Kasumi-1 (cell line): ENCODE measurements at places on chromosomes 7 and 10.
A peak's percentile ranks its signal among the peaks of the same experiment; 100 is the strongest.

- peak; percentile 89 for DNase-seq
Measured at GRCh38 chr10:102917314-102917961, 656 bp upstream of the CNNM2 start.

GRCh38 chr7:128713794-128714193 lies 25.4 kb upstream of the CALU start:
- no peak for DNase-seq

DNA sequence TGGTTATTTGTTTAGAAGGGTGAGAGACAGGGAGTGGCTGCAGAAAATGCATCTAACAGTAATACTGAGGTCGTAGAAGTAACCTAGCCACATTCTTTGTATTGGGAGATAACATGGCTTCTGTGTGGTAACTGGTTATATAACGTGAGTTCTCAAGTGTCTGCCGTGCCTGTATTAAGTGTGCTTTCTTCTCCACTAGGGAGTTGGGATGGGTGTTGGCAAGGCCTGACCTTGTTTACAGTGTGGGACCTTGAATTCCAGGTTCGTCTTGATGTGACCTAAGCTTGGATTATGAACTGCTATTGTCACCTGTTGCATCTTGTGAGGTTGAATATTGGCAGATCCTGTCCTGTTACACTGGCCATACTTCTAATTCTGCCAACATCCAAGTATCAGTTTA lies 145.3 kb upstream of the NAMPT start:
- DNase-seq, result no peak

DNA sequence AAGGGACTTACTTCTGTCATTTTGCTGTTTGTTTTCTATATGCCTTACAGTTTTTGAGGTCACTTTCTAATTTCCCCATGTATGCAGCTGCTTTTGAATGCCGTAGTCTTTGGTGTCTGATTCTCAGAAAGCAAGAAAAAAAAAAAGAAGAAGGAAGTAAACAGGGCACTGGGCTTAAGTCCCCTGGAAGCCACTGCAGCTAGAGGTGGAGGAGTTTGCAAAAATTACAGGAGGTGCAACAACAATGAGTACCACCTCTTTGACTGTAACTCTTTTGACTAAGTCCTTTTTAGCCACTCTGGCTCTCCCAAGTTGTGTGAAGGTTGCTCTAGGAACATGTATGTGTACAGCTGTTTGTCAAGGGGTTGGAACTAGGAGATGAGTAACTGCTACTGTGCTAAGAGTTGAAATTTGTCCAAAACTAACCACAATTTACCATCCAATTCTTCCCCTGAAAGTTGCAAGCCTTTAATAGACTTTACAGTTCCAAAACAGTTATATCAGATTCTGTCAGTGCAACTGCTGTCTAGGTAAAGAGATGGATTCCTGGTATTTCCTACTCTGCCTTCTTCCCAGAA lies 588.0 kb upstream of the LRRN3 start:
- DNase-seq, result peak; percentile 67

- DNase-seq, result no peak
Measured at GRCh38 chr7:47000561-47000960, 581.4 kb downstream of the TNS3 start.

GRCh38 chr10:75782463-75783248 lies 351.2 kb downstream of the LRMDA start:
- no peak for DNase-seq

DNA sequence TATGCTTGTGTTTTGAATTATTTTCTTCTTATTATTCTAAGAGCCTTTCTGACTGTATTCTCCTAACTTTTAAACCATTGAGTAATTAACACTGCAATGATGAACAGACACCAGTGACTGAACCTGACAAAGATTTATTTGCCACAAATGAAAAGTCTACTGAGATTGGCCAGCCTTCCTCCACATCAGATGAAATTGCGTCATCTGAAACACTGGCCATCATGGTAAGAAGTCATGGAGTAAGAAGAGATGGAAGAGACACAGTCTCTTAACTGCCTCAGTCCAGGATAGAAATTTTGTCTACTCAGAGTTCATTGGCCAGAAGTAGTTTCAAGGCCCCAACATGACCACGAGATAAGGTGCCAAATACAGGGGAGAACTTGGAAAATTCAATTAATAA lies 357.8 kb downstream of the BMPER start:
- no peak for DNase-seq

- peak; percentile 79 for DNase-seq
Measured at GRCh38 chr10:69061305-69062161, 26.4 kb upstream of the SRGN start.

DNA sequence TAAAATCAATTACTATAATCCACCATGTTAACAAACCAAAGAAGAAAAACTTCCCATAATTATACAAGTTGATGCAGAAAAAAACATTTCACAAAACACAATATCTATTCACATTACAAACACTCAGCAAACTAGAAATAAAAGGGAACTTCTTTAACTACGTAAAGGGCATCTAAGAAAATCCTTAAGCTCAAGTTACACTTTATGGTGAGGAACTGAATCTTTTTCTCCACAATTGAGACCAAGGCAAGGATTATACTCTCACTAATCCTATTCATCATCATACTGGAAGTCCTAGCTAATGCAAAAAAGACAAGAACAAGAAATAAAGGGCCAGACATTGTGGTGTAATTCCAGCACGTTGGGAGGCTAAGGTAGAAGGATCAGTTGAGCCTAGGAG lies 159.9 kb downstream of the ZNF365 start:
- DNase-seq, result no peak

- no peak for DNase-seq
Measured at GRCh38 chr10:101385866-101386658, 32.1 kb downstream of the BTRC start.

GRCh38 chr10:33553748-33554571 lies 219.5 kb upstream of the NRP1 start:
- no peak for DNase-seq

GRCh38 chr10:79943871-79944270 lies 5.0 kb downstream of the SFTPD start:
- DNase-seq, result no peak

DNA sequence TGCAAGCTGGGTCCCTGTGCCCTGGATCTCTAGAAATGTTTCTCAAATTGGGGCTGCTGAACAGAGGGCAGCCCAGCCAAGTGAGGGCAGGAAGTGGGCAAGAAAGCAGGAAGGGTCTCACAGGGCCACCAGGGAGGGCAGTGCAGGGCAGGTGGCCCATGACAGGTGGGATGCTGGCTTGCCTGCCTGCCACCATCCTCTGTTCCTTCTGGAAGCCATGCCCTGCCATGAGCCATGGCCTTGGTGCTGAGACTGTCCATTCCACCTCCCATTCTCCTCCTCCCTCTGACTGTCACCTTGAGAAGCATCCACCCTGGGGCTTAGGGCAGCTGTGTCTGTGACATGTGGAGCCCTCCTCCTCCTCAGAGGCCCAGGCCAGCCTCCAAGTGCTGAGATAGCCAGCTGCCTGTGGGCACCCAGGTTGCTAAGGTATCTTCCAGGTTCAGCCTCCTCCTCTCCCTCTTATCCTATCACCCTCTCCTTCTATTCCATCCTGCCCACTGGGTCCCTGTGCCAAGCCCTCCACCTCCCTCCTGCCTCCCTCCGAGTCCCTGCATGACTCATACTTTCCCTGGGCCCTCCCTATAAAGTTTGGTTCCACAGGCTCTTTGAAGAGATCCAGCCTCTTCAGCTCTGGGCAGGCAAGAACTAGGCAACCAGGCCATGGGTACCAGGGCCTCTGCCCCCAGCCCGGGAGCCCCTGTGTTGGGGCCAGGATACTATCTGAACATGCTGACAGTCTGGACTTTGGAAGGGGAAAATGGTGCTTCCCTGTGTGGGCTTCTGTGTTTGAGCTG lies 1.3 kb downstream of the VSIR start:
- no peak for DNase-seq

GRCh38 chr7:139641337-139641992 lies 118.0 kb downstream of the CLEC2L start:
- DNase-seq, result no peak

GRCh38 chr7:38374507-38374906 lies 101.1 kb upstream of the TARP start:
- peak; percentile 76 for DNase-seq

DNA sequence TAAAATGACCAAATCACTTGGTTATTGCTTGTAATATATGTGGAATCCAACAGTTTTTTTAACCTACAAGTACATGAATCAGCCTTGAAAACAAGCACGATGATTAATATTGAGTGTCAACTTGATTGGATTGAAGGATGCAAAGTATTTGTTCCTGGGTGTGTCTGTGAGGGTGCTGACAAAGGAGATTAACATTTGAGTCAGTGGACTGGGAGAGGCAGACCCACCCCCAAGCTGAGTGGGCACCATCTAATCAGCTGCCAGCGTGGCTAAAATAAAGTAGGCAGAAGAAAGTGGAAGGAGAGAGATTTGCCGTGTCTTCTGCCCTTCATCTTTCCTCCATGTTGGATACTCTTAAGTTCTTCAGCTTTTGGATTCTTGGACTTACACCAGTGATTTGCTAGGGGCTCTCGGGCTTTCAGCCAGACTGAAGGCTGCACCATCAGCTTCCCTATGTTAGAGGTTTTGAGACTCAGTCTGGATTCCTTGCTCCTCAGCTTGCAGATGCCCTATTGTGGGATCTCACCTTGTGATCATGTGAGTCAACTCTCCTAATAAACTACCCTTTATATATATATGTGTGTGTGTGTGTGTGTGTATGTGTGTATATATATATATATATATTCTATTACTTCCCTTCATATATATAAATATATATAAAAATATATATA lies 118.4 kb upstream of the WDR11 start:
- peak; percentile 6 for DNase-seq

DNA sequence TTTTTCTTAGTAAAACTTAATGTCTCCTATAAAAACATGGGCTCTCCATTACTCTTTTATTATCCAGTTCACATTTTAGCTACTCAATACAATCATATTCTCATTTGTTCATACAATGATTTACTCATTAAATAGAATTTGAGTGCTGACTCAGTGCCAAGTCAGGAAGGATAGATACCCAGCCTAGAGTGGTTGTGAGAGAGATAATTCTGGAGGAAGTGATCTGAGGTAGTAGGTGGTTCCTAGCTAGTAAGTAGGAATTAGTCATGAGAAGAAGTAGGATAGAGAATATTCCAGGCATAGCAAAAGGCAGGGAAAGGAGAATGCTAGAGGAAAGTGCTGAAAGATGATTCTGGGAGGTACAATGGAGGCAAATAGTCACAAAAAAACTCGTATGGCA lies 133.5 kb upstream of the MBL2 start:
- DNase-seq, result no peak

DNA sequence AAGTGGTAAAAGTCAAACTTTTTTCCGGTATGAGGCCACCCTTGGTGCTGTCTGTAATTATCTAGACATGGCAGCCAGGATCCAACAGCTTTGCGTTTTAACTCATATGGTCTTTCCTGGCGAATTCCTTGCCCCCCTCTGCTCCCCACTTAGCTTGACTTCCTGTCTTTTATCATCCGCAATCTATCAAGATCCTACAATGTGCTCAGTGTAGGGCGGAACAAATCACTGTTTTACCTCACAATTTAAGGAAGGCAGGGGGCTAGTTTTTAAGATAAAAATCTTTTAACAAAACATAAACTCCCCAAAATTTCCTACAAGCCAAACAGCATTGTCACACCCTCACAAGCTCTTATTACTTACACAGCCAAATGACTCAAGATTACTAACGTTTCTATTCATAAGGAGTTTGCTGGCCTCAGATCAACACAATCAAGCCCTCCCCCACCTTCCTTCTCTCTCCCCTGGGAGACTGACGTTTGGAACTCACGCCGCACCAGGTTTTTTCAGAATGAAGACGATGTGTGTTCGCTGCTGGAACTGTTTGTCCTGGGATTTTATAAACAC lies 1.3 kb upstream of the CDK14 start:
- no peak for DNase-seq

DNA sequence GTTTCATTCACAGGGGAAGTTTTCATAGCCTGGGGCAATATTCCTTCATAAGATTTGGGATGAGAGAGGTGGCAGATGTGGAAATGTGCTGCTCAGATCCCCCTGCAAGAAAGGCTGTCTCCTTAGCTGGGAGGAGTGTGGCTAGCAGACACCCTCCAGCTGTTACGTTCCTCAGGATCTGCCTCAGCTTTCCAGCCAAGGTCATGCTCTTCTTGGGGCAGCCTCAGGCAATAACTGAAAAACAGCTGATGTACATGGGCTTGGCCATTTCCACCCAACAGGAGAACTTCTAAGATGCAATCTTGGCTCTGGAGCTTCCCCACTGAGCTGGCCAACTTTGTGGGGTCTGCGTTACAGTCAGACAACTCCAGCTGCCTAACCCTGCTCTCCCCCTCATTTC lies 51.3 kb upstream of the SEPTIN7 start:
- no peak for DNase-seq

- DNase-seq, result no peak
Measured at GRCh38 chr7:22833957-22834356, 11.3 kb upstream of the TOMM7 start.

DNA sequence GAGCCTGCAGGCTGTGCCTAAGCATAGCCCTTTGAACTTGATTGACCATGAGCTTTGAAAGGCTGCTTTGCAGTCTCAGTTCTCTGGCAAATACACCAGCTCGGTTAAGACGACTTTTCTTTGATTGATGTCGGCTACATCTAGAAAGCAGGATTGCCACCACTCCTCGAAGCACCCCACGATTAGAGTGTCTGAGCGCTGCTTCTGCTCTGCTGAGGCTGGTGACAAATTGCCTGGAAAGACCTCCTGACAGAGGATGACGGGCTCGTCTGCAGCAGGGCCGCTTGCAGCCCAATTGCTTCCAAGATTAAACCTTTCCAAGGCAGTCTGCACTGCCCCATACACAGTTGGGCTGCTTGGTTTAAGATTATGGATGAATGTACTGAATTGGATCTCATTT lies 182.0 kb downstream of the CUX1 start:
- no peak for DNase-seq

DNA sequence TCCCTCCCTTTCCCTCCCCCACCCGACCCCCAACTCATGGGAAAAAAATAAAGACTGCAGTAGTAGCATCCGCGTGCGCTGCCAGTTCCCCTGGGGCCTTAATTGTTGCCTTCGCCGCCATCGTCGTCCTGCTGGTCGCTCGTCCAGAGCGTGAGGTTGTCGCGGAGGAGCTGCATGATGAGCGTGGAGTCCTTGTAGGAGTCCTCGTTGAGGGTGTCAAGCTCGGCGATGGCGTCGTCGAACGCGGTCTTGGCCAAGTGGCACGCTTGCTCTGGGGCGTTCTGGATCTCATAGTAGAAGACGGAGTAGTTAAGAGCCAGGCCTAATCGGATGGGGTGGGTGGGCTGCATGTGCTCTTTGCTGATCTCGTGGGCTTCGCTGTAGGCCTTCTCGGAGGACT lies 27.0 kb downstream of the HSPB1 start:
- DNase-seq, result no peak

DNA sequence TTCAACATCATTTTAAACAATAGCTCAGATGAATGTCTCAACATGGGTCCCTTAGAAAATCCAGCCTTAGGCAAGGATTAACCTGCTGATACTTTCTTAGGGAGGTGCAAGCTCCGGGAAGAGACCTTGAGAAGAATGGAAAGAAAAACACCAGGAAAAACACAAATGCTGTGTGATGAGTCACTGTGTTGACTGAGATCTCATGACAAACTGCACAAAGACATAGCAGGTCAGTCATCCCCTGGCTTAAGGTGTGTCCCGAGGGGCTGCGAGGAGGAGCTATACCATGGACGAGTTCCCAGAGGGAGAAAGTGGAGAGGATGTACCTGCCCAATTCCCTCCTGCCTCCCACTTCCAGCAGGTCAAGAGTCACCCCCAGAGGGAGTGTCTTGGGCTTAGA lies 98.0 kb downstream of the TEX36 start:
- DNase-seq, result no peak

GRCh38 chr7:35658606-35659201 lies 36.2 kb downstream of the HERPUD2 start:
- no peak for DNase-seq
